ENCODE measurements at places on chromosomes 7 and 10.

DNA sequence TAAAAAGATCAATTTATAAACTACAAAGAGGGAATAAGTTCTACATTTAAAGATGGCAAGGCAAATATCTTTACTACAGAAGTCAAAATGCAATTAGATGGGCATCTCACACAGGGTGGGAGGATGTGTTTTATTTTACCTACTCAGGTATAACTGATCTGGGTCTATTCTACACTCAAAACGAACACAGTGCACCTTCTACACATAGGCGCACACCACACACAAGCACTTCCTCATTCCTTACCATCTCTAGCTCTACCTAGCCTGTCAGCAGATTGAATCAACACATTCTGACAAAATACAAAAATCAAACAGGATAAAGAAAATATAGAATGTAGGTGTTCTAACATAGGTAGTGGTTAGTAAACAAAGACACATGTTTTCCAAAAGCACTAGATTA lies 64.8 kb downstream of the SGCE start:
- DNase-seq = no peak

GRCh38 chr10:130740166-130740565 lies 571.4 kb downstream of the TCERG1L start:
- no peak for DNase-seq

GRCh38 chr10:80421050-80421706 lies 12.8 kb downstream of the PRXL2A start:
- DNase-seq = no peak

DNA sequence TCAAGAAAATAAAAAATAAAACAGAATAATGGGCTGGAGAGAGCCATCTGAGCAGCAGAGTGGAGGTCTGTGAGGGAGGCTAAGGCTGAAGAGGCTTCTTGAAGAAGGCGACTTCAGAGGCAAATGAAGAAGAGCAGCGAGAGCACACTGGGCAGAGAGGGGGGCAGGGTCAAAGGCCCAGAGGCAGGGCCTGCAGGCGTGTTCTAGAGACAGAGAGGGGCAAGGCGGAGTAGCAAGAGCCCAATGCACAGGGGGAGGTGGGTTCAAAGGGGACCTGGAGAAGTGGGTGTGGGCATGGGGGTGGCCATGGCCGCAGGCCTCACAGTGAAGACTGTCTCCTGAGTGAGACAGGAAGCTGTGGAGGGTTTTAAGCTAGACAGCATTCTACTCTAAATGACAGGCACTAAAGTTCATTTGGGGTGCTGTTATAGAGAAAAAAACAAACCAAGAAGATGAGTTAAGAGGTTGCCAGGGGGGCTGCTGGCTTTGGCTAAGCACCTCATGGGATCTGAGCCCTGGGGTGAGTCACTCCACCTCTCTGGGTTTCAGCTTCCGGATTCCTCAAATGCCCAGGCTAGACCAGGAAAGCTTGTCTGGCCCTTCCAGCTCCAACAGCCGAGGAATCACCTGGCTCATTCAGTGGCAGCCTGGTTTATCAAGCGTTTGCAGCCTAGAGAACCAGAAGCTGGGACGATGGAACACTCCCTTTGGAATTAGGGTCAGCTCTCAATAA lies 81.7 kb downstream of the DLG5 start:
- no peak for DNase-seq

DNA sequence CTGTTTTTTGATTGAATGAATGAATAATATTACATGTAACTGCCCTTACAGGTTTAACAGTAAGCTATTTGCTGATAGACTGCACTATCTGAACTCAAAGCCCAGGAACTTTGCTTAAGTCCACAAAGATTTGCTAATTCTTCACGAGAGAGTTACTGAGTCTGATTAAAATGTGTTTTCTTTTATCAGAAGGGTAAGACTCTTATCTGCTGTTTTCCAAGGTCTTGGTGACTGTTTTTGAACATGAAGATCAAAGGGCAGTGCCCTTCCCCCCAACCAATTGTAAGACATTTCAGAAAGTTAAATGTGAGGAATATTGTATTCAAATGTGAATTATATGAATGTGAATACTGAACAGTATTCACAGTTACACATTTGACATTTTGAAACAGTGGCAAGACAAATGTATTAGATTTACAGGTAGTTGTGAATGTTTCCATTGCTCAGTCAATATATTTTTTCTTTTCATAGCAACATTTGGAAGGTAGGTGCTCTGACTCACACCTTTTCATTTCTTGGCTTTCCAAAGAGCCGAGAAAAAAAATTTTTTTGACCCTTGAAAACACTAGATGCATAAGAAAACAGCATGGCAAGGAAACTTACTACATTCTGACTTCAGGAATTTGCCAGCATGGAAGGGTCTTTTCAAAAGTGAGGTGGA lies 62.7 kb downstream of the DKK1 start:
- no peak for DNase-seq

- DNase-seq = no peak
Measured at GRCh38 chr7:147170341-147171012, 1053.9 kb downstream of the CNTNAP2 start.

DNA sequence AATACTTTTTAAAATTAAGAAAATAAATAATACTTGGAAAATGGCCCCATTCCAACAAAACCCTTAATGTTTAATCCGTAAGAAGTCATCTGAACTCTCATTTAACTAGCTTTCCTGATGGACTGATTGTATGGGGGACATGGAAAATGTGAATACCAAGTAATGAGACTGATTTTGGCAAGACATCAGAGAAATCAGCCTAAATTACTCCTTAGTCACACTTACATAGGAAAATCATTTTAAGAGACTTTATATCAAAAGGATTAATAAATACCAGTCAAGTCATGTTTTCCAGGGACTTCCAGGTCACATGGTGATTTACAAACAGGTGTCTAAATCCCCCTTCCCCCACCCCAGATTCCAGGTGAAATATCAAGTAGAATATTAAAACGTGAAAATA lies 58.2 kb downstream of the GRM8 start:
- DNase-seq = no peak

- no peak for DNase-seq
Measured at GRCh38 chr7:110448918-110449317, 642.0 kb upstream of the LRRN3 start.

DNA sequence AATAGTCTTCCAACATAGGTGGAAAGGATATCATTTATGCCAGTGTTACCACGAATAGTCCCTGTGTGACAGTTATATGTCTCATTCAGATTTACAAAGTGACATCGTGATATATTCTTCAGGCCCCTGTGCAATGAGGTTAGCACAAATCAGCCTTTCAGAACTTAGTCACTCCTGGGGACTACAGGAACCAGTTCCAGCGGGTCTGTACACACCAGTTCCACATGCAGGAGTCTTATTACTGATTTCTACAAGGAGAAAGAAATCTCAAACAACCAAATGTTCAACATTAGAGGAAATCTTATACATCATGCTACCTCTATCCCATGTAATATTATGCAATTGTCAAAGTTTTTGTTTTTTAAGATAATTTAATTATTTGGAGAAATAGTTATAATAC lies 4.4 kb upstream of the WDR91 start:
- DNase-seq = no peak

DNA sequence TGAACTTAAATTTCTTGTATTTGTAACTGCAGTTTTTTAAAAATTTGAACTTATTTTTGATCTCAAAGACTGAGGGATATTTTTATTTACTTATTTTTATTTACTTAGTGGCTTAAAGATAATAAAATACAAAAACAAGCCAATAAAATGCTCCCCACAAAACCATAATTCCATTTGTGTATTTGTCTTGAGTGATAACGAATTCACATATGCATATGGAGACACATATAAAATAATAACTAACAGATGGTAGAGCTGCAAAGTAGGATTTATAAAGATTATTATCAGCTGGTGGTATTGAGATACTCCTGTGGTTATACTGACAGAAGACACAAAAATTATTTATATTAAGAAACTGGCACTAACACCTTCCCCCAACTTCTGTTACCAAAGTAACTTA lies 90.2 kb upstream of the RPA3 start:
- DNase-seq = no peak

GRCh38 chr10:47363781-47364180 lies 15.6 kb downstream of the RBP3 start:
- DNase-seq = no peak

DNA sequence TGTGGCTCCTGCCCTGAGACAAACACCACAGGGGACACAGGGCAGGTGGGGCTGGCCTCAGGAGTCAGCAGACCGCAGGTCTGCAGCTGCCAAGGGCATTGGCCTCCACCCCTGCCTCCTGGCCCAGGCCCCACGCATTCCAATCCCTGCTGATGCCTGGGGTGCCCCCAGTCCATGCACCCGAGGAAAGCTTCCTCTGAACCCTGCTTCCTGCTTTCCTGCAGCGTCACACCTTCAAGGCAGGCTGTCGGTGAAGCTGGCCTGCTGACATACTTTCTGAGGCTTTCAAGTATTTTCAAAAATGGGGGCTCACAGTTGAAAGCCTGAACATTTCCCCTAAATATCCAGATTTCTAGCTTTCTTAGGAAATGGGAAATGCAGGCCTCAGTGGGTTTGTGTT lies 22.5 kb upstream of the ANTXRL start:
- DNase-seq = no peak

DNA sequence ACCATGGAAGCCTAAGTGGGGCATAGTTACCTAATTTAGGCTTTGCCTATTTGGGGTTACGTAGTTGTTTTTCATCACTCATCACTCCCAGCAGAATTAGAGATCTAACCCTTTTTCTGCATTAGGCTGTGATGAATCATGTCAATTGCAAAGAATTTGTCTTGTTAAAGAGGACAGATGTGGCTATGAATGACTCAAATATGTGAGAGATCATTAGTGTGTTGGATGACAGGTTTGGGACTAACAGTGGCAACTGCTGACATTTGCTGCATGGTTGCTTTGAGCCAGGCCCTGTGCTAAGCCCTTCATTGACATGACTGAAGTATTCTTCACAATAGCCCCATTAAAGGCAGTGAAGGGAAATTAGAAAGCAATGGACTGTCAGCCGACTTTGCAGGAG lies 83.4 kb upstream of the BMPER start:
- DNase-seq = no peak

GRCh38 chr10:25867321-25867720 lies 66.7 kb upstream of the MYO3A start:
- no peak for DNase-seq

- no peak for DNase-seq
Measured at GRCh38 chr10:30188556-30189237, 129.3 kb upstream of the JCAD start.

DNA sequence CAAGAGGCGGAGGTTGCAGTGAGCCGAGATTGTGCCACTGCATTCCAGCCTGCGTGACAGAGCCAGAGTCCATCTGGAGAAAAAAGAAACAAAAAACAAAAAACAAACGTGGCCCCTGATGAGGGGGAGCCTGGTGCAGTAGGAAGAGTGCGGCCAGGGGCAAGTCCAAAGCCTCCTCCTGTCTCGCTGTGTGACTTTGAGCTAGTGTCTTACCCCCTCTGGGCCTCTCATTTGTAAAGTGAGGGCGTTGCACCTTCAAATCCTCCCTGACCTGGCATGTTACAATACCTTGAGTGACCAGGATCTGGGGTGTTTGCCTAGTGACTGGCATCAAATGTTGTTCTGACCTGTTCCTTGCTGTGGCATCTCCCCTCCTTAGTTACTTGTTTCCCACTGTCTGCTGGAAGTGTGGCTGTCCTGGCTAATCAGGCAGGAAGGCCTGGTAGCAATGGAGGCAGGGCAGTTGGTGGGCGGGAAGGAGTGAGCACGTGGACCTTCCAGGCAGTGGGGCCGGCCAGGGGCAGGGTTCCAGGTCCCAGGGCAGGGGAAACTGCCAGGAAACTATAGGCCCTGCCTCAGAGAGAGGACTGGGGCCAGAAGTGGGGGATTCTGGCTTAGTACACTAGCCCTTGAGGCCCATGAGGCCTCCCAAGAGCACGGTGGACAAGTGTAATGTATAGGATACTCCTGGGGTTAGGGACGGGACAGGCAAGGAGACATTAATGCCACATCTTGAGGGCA lies 24.5 kb upstream of the GOLGA7B start:
- DNase-seq = no peak

- DNase-seq = no peak
Measured at GRCh38 chr7:47320296-47320695, 261.6 kb downstream of the TNS3 start.

DNA sequence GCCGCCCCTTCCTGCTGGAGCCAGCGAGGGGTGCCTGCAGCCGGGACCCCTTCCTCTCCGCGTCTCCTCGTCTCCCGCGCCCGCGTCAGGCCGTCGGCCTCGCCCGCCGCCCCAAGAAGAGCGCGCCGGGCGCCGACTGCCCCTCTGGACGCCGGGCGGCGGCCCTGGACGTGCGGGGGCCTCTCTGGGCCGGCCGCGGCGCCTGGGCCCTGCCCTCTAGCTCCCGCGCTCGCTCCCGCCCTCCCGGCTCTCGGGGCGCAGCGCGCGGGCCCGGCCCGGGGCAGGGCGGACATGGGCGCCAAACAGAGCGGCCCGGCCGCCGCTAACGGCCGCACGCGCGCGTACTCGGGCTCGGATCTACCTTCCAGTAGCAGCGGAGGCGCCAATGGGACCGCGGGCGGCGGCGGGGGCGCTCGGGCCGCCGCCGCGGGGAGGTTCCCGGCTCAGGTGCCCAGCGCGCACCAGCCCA lies 704 bp downstream of the ZNRF2 start:
- DNase-seq = peak; percentile 4

DNA sequence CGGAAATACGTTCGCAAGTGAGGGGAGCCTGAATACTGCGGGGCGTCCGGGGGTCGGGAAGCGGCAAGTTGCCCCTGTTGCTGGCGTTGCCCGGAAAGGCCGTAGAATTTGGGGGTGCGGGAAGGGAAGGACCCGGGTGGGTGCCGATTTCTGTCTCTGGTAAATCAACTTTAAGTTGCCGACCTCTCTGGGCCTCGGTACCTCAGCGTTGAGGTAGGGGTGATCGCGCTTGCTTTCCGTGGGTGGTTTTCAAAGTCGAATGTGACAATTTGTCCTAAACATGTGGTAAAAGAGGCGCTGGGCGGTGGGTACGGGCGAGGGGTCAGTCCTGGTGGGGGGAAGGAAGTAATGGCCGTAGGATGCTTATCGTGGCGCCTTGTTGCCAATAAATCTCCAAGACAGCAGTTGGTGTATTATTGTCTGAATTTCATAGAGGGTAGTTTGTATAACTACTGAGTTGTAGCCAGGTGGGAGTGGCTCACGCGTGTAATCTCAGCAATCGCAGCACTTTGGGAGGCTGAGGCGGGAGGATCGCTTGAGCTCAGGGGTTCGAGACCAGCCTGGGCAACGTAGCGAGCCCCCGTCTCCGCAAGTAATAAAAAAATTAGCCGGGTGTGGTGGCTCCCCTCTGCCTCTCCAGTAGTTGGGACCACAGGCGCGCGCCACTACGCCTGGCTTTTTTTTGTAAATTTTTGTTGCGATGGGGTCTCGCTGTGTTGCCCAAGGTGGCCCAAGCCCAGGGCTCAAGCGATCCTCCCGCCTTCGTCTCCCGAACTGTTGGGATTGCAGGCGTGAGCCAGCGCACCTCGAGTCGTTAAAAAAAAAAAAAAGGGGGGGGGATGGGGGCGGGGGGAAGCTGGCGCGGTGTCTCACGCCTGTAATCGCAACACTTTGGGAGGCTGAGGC lies 644 bp downstream of the BUD23 start:
- DNase-seq = no peak
